ENCODE measurements at places on chromosomes 3 and 15.

DNA sequence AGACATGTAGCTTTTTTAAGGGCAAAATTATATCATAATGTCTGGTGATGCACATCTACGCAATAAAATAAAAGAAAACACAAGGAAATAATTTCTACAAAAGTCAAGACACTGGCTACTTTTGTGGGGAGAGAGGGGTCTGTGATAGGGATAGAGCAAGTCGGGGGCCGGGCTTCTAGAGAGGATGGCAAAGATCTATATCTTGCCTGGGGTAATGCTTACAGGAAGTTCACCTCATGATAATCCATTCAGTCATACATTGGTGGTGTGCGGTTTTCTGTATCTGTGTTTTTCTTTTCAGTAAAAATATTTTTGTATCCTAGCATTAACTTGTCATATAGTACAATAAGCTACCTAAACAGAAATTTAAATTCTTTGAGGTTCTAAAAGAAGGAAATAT, 178.8 kb downstream of the ARRDC4 start:
- DNase-seq: no peak

DNA sequence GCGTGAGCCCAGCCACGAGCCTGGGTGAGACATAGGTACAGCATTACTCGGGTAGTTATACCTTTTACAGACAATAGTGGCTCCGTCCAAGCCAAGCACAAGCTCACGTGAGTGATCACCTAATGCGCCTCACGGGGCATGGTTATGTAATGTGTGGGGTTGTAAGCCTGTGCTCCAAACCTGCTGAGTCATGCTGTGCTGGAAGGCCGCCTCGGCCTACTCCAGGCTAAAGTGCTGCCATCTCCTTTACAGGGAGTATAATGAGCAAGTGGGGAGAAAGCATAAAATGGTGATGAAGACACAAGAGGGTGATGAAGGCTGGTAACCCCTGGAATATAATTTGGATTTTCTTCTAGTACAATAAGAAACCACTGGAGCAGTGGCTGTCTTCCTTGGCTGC, 175.8 kb upstream of the STT3B start:
- no peak for DNase-seq

- DNase-seq: no peak
Observed at GRCh38 chr3:425079-425478, 228.5 kb downstream of the CHL1 start.

DNA sequence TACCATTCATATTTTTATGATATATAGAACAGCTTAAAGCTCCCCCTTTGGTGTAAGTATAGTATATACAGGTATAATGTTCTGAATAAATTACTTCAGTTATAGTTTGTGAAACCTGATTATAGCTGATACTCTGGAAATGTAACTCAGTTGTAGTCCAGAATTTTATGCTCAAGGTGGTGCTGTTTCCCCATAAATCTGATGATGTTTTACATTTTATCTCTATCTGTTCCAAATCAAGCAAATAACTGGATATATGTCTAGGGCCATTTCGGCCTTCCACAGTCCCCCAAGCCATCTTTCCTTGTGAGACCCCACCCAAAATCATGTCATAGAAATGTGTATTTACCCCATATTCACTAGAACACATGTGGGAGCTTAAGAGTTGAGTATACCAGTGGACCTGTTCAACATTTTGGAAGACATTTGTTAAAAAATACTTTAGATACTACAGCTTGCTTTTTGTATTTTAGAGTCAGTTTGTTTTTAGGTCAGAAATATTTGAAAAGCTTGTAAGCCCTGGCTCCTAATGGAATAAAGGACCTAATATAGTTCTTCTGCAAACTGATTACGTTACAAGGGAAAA, 107.1 kb downstream of the ATG7 start:
- DNase-seq: no peak

- no peak for DNase-seq
Observed at GRCh38 chr3:100214574-100214964, 46.2 kb upstream of the TBC1D23 start.

DNA sequence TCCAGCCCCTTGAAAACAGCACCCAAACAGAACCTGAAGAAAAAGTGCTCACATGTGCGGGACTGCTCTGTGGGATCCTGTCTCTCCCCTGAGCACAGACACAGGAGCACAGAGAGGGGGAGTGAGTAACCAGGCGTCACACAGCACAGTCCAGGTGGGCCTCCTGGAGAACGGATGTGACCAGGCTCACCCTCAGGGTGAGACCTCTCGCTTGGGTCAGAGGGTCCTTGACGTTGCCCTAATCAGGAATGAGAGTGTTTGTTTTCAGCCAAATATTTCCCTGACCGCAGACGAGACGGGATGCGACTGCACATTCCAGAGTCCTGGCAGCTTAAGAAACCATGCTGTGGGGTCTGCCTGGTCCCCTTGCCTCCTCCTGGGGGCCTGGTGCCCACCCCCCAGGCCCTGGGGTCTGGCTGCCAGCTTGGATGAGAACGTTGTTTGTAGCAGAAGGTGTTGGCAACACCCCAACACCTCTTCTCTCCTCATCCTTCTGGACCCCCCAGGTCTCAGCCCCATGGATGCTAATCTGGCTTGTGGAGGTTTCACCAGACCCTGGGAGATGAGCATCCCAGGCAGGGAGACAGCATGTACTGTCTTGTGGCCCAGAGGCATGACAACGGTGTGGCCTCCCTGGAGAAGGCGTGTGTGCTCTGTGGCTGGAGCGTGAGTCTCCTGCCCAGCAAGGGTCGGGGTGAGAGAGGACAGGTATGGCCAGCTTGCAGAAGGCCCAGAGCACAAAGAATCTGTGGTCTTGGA, 42.1 kb upstream of the SLC6A6 start:
- no peak for DNase-seq

DNA sequence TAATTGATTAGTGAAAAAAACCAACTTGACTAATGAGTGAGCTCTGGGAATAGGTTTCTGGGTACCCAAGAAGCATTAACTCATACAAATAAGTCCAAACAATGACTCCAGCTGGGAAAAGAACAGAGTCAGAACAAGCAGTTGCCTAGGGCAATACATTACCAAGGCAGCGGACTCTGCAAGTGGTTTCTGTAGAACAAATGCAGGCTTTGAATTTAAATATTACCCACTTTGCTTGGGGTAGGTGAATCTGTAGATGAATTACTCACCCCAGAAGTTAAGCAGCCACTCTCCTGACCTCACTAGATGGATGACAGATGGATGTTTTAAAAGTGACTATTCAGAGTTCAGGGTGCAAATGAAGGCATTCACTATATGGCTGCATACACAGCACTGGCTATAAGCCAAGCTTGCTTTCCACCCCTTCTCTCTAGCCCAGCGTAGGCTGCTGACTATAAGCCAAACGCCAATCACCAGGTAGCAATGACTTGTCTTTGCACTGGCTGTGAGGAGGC, 73.1 kb upstream of the BHLHE40 start:
- DNase-seq: no peak

DNA sequence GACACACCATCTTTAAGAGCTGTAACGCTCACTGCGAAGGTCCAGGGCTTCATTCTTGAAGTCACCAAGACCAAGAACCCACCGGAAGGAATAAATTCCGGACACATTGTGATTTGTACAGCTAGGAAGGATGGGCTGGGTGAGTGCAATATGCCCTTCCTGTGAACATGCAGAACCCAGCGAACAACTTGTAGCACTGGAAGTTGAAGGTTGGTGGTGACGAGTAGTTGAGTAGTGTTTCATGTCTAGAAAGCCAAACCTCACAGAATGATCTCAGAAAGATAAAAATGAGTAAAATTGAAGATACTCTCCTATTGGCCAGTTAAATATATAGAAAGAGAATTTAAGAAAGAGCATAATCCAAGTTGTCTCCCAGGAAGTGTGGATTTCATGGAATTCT, 462.2 kb upstream of the CFAP20DC start:
- no peak for DNase-seq

GRCh38 chr15:75034615-75035014, 11.2 kb downstream of the PPCDC start:
- DNase-seq: no peak

DNA sequence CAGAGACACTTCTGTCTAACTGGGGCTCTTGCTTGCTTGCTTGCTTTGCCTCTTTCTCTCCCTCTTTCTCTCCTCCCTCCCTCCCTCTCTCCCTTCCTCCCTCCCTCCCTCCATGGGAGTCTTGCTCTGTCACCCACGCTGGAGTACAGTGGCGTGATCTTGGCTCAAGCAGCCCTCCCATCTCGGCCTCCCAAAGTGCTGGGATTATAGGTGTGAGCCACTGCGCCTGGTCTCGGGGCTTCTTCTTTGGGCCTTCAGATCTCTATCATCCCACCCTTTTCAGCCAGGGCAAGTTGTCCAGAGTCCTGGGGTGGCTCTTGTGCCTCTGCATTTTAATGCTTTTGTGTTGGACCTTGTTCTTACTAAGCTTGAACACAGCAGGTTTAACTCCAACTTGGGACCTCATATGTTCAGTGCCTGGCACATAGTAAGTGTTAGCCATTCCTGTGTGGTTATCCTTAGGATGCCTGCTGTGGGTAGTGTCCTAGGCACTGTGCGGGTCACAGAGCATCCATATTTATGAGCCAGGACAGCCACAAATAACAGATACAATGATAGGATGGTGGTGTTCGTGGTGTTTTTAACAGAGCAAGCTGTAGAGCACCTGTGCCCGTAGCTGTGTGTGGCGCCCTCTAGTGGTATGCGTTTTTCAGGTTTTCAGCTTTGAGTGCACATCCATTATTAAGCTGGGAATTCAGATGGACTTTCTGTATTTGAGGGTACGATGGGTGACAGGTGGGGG, 75.1 kb downstream of the CCK start:
- DNase-seq: peak; percentile 70

DNA sequence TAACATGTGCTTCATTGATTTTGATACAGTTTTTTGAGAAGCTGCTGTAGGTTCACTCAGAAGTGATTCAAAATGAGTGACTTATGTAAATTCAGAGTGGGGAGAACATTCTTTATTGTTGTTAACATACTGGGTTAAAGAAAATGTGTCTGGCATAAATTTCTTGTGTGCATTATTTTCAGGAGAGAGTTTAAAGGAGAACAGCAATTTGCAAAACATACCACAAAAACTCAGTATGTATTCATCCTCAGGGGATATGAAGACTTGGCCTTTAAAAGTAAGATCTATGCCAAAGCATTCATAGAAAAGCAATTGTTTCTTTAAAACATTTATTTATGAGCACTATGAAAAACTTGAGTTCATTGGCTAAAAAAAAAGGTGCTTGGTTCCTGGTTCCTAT, 1089.8 kb downstream of the ROBO2 start:
- DNase-seq: no peak

DNA sequence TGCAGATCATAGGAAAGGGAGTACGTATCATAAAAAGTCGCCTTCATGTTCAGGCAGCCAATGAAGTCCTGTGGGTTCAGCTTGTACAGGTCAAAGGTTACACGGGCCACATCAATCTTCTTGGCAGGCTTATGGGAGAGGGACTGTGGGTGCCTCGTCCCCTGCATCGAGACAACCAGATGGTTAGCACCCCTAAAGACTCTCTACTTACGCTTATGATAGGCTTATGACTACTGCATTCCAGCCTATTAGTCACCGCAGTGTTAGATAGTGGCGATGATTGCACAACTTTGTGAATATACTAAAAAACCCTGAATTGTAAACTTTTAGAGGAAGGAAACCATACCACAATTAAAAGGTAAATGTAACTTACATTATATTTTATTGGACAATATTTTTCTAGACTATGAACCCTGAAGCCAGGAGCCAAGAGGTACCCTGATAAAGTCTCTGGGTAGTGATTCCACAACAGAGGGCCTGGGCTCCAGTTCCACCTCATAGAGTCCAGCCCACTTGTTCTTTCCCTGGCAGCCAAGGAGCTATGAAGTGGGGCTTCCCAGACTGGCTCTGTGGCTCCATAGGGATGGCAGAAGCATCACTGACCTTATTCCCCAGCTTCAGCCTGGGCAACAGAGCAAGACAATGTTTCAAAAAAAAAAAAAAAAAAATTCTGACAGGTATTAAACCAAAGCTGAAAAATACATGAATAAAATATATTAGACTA, 2.5 kb upstream of the FANCD2 start:
- DNase-seq: no peak

- no peak for DNase-seq
Observed at GRCh38 chr3:45605534-45605933, 11.0 kb downstream of the LIMD1 start.

- no peak for DNase-seq
Observed at GRCh38 chr3:188729422-188729821, 442.3 kb upstream of the TPRG1 start.

GRCh38 chr3:51891242-51892039, 11.7 kb downstream of the IQCF1 start:
- no peak for DNase-seq

- DNase-seq: no peak
Observed at GRCh38 chr3:196237203-196237602, 20.9 kb downstream of the SLC51A start.

DNA sequence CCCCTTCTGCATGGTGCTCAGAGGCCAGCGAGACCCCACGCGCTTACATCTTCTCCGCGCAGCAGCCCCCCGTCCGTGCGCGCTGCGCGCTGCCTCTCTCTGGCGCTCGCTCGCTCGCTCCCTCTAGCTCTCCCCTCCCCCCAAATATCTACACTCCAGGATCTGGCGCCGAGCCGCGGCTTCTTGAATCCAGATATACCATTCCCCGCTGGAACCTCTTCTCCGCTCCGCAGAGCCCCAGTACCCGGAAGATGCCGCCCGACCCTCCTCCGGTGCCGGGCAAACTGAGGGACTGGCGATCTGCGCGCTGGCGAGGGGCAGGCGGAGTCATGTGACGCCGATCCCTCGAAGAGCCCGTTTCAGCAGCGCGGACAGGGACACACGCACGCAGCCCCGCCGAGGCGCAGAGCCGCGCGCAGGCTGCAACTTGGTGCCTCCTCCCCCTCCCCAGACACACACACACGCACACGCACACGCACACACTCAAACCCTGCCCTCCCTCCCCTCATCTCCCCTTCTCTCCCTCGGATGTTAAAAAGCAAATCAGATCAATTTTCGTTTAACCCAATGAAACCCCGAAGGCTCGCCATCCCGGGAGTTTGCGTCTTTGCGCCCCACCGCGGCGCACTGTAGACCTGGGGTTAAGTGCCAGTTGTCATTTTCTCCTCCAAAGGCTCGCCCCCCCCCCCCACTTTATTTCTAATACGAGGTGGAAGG, at the start of gene RASGRF1:
RASGRF1 (minus strand) TSS at position 294 of the 717 bp plus-strand sequence; CDS start at position 12, 282 bp downstream.
- DNase-seq: no peak

- no peak for DNase-seq
Observed at GRCh38 chr3:78204977-78205376, 1165.1 kb downstream of the ROBO2 start.

GRCh38 chr15:37903919-37904625, 30.4 kb upstream of the TMCO5A start:
- no peak for DNase-seq

DNA sequence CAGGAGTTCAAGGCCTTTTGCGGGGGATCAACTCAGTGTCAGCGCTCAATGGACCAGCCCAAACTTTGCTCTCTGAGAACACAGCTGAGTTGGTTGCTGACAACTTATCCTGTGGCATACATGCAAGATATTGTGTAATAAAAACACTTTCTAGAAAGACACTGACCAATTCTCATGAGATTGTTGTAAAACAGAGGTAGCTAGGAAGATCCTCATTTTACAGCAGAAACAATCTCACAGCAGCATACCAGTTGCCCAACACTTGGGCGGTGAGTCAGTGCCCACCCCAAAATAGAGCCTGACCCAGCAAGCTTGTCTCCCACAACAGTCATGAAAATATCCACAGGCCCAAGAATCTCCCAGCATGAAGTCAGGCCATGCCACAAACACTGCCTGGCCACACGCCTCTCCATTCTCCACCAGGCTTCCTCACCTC, 18.2 kb downstream of the KLHL6 start:
- no peak for DNase-seq

GRCh38 chr15:91517491-91518200, 335.9 kb upstream of the SLCO3A1 start:
- DNase-seq: no peak
